ENCODE measurements at places on chromosomes 11 and 22.

- DNase-seq: no peak
Measured at GRCh38 chr11:74233683-74234082, 62.6 kb downstream of the PPME1 start.

DNA sequence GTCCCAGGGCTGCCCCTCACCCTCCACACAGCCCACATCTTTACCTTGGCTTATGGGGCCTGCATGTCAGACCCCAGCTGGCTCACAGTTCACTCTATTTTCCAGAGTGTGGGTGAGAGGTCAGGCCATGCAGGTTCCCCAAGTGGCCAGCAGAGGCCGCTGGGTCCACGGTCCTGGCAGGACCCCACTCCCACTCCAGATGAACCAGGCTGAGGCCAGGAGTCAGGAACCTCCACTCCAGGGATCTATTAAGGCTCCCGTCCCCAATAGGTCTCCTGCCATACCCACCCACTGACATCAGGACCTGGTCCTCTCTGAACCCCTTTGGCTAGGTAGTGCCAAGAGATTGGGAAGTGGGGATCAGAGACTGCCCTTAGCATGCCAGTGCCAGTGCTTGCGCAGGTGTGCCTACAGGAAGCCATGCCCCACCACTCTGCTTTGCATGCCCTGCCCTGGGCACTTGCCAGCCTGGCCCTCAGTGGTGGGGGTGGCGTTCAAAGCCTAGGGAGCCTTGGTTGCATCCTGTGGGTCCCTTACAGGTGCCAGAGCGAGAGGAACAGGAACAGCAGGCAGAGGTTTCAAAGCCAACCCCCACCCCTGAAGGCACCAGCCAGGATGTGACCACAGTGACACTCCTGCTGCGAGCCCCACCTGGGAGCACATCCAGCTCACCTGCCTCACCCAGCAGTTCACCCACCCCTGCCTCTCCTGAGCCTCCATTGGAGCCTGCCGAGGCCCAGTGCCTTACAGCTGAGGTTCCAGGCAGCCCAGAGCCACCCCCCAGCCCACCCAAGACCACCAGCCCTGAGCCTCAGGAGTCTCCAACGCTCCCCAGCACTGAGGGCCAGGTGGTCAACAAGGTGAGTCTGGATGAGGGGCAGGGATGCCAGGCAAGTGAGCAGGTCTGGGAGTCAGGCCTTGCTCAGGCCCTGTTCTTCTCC, 8.3 kb downstream of the SMTN start:
- peak; percentile 46 for DNase-seq

DNA sequence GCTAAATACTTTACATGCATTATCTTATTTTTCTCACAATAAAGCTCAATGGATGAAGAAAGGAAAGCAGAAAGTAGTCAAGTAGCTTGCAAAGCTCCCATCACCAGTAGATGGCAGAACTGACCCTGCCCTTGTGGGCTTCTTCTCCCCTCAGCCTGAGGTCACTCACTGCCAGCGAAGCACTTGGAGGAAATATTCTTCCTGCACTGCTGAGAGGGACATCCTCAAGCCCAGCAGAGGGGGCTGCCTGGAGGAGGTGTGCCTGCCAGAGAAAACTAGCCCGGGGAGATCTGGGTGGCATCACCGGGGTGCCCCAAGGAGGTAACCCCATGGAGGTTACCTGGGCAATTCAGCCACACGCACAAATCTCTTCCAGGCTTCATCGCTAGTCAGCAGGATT, 6.6 kb downstream of the APOL4 start:
- DNase-seq: peak; percentile 56

- peak; percentile 23 for DNase-seq
Measured at GRCh38 chr11:71580057-71581003, 2.3 kb downstream of the KRTAP5-11 start.

- DNase-seq: no peak
Measured at GRCh38 chr11:27552341-27552740, 45.8 kb upstream of the LIN7C start.

DNA sequence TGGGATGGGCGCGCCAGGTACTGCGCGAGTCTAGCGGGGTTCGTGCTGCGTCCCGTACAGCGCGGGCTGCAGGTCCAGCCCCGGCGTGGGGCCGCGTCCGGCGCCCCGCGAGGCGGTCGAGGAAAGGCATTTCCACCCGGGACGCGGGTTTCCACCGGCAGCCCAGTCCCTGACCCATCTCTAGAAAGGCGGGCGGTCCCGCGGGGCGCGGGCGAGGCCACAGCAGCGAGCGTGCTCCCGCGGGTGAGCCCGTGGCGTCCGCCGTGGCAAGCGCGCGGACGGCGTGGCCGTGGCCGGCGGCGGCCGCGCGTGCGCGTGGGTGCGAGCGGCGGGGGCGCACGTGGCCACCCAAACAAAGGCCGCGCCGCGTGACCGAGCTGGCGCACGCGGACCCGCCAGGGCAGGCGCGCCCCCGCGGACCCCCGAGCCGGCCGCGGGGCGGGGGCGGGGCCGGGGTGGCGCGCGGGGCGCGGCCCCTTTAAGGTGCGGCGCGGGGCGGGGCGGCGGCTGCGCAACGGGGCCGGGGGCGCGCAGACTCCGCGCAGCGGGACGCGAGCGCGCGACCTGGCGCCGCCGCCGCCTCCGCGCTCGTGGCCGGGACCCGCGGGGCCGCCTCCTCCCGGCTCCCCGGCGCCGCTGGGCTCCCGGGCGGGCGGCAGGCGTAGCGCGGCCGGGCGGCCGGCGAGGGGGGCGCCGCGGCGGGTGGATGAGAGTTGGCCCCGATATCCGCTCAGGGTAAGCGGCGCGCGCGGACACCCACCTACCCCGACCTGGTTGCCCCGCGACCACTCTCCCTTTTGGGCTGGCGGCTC, 39.3 kb upstream of the CELSR1 start:
- DNase-seq: peak; percentile 59

- no peak for DNase-seq
Measured at GRCh38 chr11:47592251-47592650, 2.0 kb downstream of the C1QTNF4 start.

- DNase-seq: peak; percentile 29
Measured at GRCh38 chr11:64970731-64971151, 1.2 kb downstream of the MAJIN start.

GRCh38 chr11:118175031-118175992, 1.1 kb downstream of the SCN2B start:
- no peak for DNase-seq

DNA sequence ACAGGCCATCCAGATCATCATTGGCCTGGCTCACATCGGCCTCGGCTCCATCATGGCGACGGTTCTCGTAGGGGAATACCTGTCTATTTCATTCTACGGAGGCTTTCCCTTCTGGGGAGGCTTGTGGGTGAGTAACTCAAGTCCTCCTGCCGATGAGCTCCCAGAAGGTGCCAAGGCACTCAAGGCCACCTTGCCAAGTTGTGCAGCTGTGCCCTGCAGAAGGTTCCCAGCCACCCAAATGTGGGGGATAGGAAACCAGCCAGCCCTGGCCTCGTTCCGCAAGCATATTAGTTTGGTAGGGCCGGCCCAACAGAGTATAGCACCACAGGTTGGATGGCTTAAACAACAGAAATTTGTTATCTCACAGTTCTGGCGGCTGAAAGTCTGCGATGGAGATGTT, 4.0 kb downstream of the MS4A8 start:
- DNase-seq: no peak

DNA sequence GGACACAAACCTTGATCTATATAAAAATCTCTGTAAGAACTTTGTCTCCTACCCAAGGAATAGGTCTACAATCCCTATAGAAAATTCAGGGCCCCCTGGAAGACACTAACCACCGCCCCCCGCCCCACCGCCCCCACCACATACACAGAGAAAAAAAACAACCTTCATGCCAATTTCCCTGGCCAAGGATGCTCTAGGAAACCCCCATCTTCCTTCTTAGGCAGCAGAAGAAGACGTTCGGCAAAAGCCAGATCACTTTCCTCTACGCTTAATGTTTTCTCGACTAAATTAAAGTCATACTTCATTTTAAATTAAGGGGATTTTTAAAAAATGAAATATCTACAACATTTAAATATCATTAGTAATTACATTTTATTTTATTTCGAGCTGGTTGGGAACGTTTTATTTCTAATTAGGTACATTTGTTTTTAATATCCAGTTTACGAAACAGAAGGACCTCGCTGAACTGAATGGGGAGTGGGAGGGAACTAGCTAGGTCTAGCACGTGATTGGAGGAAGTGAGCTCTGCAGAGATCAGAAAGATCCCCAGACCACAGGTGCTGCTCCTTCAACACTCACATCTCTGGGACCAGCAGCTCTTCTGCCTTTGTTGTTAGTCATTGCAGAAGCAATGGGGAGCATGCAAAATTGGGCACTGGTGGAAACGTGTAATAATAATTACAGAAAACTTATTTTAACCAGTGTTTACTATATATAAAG, 472.3 kb downstream of the MN1 start:
- no peak for DNase-seq

DNA sequence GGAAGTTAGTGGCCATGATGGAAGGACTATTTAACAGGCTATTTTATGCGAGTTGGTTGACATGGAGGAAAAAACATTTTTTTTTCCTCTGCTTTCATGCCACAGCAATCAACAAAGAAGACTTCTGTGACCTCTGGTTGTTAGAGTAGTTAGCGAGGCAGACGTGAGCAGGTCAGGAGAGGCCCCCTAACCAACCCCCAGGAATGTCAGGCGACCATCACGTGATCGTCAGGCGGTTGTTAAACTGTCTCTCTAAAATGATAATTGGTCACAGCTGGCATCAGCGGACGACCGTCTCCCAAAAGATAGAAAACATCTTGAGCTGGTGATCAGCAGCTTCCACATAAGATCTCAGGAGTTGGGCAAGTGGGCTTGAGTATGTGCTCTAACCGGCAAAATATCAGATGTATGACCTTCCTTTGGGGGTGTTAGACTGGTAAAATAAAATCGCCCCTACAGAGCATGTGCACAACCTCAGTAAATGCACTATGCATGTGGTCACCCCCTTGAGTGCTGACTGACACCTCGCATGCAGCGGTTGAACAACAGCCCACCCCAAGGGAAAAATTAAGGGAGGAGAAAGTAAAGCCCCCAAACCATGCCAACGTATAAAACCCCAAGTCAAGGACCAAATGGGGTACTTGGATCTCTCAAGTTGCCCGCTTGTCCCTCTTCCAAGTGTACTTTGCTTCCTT, 20.9 kb upstream of the NARS2 start:
- no peak for DNase-seq

DNA sequence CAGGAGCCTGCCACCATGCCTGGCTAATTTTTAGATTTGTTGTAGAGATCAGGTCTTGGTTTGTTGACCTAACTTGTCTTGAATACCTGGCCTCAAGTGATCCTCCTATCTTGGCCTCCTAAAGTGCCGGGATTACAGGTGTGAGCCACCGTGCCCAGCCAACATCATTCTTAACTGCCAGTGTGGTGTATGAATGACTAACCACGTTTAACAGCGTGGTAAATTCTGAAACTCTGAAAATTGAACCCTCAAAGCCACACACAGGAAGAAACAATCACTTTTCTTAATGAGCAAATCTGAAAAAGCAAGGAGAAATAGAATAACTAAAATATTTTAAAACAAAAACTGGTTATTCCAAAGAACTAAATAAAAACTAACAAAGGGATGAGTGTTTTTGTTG, 7.4 kb downstream of the TMEM9B start:
- no peak for DNase-seq

- no peak for DNase-seq
Measured at GRCh38 chr11:65445101-65445603, 22.6 kb downstream of the NEAT1 start.

- no peak for DNase-seq
Measured at GRCh38 chr11:13440100-13440855, 22.7 kb downstream of the BTBD10 start.

DNA sequence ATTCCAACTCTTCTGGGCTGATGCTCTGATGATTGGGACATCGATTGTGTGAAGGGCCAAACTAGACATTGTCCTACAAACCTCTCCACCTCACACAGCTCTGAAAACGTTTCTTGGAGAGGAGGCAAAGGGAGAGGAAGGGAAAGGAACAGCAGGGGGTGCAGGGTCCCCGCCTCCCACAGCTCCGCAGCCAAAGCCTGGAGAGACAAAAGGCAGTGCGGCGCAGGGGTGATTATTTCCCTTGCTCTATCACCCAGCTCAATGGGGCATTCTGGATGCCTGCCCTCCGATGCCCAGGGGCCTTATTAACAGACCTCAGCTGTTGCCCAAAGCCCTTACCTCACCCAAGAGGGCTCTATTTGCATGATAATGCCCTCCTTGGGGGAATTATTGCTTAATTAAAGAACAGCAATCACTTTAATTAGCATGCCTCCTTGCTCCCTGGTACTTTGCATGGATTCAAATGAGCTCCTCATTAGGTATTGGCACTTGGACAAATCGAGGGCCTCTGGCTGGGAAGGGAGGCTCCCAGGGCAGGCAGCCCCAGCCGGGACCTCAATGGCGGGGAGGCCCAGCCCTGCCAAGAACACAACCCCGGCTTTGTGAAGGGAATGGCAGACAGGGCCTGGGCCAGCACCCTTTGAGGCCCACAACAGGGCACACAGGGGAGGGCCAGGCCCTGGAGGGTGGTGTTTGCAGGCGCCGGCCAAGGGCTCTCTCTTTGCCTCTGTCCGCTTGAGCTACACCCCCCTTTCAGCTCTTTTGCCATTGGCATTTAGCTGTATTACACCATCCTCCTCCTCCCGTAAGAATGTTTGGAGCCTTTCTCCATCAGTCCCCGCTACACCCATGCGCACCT, 19.8 kb upstream of the CDON start:
- no peak for DNase-seq

DNA sequence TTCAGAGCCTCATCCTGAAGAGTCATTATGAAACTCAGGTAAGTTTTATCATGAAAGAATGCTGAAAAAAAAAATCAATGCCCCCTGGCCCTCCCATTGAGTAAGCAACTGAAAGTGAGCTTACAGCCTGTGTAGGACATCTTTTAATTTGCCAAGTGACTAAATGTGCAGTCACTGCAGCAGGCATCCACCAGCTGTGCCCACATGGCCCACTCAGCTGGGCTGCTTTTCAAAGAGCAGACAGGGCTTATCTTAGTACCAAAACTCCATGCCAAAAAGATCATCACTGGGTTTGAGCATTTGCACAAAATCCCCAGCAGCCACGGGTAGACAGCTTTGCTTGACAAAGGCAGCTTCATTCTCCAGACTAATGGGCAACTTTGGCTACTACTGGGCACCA, 709.7 kb downstream of the NTM start:
- no peak for DNase-seq

GRCh38 chr11:47148270-47148669, 28.4 kb downstream of the ARFGAP2 start:
- no peak for DNase-seq

GRCh38 chr11:11108026-11108425, 245.0 kb downstream of the CSNK2A3 start:
- DNase-seq: no peak

- no peak for DNase-seq
Measured at GRCh38 chr22:19567157-19568009, 43.2 kb upstream of the CLDN5 start.

- DNase-seq: no peak
Measured at GRCh38 chr11:36460220-36460619, 49.9 kb downstream of the TRAF6 start.

DNA sequence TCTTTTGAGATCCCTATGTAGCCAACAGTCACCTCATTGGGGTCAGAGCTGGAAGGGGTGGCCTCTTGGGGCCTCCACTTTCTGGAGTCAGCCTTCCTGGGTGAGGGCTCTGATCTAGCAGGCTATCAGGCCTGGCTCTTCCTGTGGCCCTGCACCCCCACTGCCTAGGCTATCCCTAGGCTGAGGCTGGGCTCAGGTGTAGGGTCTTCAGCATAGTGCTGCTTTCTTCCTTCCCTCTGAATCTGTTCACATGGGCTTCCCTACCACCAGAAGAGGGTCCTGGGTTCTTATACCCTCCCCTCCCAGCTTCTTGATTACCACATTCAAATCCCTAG, 456 bp upstream of the SPI1 start:
- no peak for DNase-seq

All from activated CD4-positive, alpha-beta memory T cell treated with anti-CD3 and anti-CD28 coated beads, Interleukin-2, amount 10 ng/mL, durations not matched to agents 7 days and 5 days (primary cell).